ENCODE measurements at places on chromosomes 11 and 22.
A peak's percentile ranks its signal among the peaks of the same experiment; 100 is the strongest.

- no peak for DNase-seq
Measured at GRCh38 chr11:15629690-15630321, 515.1 kb downstream of the INSC start.

GRCh38 chr11:119108146-119108856 lies 1.2 kb downstream of the C2CD2L start:
- peak; percentile 63 for DNase-seq

DNA sequence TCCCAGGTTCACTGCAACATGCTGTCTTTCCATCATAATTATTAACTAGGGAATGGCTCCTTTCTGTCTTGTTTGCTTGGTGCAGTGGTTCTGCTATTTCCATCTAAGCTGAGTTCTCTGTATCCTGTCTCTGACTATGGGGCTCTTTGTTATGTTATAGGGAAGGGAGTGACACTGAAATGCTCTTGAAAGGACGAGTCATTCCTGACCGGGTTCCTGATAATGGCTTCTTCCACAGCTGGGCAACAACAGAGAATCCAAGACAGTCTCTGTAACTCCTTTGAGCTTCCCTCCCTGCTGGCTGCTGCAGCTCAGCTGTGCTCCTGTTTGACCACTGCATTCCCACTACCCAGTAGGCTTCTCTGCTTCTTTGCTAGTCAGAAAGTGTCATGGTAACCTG lies 24.1 kb downstream of the OR2AT4 start:
- DNase-seq: no peak

GRCh38 chr11:2763984-2764383 lies 64.2 kb upstream of the KCNQ1OT1 start:
- DNase-seq: no peak

DNA sequence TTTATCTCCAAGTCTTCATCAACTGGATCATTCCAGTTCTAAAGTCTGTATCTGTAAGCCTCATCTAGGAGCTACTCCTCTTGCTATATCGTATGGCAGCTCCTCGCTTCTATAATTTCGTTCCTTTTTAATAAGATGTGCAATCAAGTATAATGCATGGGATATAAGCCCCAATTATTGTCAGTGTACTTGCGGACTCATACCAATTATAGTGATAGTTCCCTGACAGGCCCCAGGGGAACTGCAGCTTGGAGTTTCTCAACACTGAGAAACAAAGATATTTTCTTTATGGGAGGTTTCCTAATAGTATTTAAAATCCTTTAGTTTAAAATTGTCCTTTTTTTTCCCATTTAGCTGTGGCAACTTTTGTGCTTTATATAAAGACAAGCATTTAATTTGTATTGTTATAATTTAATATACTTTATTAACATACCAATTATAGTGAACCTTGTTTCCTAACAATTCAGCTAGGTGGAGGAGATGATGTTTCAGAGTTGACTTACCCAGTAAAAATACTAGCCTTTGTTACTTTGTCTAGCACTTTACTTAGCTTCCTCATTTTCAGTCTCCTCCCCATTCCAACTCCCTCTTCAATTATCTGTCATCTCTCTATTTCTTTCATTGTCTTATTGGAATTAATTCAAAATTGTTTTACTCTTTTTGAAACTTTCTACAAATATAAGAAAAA lies 25.3 kb upstream of the DDX17 start:
- DNase-seq: no peak

GRCh38 chr11:104343578-104343977 lies 179.6 kb upstream of the PDGFD start:
- peak; percentile 60 for DNase-seq

- DNase-seq: no peak
Measured at GRCh38 chr11:60971520-60971919, at the start of gene CD6. Gene CD6 (plus strand): TSS chr11:60971680. CDS start chr11:60971866, 186 bp downstream.

- no peak for DNase-seq
Measured at GRCh38 chr11:2586793-2587131, 113.0 kb downstream of the KCNQ1OT1 start.

DNA sequence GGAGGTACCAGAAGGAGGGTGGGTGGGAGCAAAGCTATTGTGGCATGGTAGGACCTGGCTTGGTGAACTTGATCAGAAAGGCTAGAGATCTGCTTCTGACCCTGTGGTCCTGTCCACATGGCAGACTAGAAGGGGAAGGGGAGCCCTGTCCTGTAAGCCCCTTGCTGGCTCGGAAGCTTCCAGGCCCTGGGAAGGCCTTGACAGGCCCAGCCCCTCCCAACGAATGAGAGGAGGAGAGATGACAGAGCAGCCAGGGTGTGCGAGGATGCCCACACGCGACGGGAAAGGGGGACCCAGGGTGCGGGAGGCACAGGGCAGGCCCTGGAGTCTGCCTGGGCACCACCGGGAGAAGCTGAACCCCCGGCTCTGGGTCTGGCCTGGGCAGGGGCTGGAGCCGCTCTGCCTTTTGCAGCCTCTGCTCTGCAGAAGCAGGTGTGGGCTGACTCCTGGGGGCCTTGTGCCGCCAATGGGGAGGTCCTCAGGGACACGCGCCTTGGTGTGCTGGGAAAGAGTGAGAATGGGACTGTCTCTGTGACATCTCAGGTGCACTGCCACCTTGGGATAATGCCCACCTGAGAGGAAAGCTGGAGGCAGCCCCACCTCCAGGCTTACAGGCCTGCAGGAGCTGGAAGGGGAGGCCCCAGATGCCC lies 1447.5 kb downstream of the BRD1 start:
- DNase-seq: no peak

- no peak for DNase-seq
Measured at GRCh38 chr11:129090056-129090455, 102.1 kb downstream of the ARHGAP32 start.

- DNase-seq: no peak
Measured at GRCh38 chr11:73384872-73385689, 8.9 kb downstream of the RELT start.

GRCh38 chr22:45097061-45097460 lies 66.7 kb upstream of the NUP50 start:
- no peak for DNase-seq

DNA sequence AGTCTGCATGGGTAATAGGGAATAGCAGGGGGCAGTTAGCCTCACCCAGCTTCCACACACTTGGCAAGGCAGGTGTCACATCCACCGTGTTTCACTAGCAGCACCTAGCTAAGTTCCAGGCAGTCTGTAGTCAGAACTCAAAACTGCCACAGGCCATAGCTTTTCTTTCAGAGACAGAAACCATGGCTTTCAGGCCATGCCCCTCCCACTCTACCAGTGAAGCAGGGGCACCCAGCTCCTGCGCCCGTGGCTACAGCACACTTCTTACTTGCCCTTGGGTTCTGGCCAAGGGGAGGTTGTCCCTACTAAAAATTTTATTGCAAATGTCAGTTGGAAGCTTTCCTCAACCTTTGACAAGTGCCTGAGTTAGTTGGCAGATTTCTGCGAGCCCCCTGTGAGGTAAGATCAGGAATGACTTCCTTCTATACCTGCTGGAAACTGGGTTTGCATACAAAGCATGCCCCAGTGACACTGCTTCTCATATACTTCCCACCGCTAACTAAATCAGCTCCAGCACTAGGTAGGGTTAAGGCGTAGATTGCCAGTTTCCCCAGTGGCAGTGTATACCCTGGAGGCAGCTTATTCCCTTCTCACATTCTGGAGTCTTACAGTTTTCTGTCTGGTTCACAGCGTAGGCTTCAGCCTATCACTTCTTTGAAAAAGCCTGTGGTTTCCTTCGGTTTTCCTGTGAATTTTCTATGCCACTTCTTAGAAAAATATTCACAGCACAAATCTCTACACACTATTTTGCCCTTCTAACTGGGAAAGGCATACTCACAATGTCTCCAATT lies 139.0 kb upstream of the LUZP2 start:
- DNase-seq: no peak

GRCh38 chr22:36578619-36579018 lies 49.7 kb upstream of the EIF3D start:
- no peak for DNase-seq

DNA sequence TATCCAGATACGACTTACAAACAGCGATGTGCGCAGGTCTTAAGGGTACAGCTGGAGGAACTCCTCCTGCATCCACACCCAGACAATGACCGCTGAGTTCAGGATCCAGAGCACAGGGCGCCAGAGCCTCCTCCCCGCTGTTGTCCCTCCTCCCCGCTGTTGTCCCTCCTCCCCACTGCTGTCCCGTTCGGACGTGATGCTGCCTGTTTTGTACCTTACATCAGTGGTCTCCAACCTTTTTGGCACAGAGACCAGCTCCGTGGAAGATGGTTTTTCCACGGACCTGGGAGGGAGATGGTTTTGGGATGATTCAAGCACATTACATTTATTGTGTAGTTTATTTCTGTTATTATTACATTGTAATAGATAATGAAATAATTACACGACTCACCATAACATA lies 62.0 kb downstream of the PHF21B start:
- DNase-seq: no peak
